ENCODE measurements at places on chromosomes 16 and 17.
A peak's percentile ranks its signal among the peaks of the same experiment; 100 is the strongest.

DNA sequence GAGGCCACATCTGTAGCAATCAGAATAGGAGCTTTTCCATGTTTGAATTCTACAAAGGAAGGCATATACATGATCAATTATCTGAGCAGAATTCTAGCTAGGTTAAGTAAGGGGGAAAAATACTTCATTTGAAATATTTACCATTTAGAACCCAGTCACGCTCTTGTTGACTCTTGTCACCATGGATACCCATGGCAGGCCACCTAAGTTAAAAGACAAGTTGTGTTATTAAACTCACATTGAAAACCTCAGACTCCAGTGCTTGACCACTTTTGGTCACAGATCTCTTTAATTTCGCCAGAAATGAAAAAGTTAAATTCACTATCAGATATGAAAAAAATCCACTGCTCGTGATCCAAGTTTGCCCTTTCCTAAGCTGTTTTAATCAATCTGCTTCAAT lies 4.1 kb downstream of the DDX5 start:
- no peak for DNase-seq

GRCh38 chr16:66408163-66409048 lies 18.7 kb upstream of the BEAN1 start:
- peak; percentile 48 for DNase-seq

GRCh38 chr17:76972046-76972641 lies 103.9 kb downstream of the MGAT5B start:
- no peak for DNase-seq

- DNase-seq, result no peak
These were observed 12.0 kb downstream of the TBC1D16 start for GRCh38 chr17:80023481-80024205.

GRCh38 chr17:31198026-31198425 lies 99.0 kb downstream of the OMG start:
- DNase-seq, result no peak

DNA sequence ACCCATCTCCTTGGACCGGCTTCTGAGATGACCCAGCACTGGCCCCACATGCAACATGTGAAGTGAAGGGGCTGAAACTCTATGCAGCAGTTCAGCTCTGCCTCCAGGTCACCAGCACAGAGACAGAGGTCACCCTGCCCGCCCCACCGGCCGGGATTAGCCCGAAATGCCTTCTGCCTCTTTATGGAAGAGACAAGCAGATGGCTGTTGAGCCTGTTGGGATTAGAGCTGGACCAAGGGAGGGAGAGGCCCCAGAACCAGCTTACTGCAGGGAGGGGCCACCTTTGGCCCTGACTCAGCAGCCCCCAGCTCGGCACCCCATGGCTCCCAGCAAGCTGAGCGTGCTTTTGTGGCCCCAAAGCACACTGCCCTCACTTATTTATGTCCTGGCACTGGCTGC lies 5.7 kb downstream of the AIPL1 start:
- no peak for DNase-seq

DNA sequence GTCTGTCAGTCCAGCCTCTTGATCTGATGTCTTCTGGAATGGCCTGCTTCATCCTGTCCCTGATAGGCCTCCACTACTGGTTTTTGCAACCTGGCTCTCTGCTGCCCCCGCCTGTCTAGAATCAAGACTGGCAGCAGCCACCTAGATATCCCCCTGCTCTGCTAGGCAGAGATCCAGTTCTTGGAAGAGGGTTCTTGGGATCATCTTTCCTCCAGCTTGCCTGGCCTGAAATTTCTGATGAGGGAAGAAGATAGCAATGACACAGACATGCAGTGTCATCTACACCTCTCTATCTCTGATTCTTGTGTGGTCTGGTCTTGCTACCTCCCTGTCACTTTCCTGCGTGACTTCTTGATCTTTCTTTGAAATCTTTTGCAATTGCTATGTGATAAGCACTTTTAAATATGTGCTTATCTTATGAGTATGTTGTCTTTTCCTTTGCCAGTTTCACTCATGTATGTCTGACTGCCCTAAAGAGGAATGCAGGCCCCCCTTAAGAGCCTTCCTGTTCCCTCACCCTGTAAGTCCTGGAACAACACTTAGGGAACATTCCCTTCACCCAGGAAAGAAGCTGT lies 20.3 kb upstream of the NFATC3 start:
- peak; percentile 74 for DNase-seq

DNA sequence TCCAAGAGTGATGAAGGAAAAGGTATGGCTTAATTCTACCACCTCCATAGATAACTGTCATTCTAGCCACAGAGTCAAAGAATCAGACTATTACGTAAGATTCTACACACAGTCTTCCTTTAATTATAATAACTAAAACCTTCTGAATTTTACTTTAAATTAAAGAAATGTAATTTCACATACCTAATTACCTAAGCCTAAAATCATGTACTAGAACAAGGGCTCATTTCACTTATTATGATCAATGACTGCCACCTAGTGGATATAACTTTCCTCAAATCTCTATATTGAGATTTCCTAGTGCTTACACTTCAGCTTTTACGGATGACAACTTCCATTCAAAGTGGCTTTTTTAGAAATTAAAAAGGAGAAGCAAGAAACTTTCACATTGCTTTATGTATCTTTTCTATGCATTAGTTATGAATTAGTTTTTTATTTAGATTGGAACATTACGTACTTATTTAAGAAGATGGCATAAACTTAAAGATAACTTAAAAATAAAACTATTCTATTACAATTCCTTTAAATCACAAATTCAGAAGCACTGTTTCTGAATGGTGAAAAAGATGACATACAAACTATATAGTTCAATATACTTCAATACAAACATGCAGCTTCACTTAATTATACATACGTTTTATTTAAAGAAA lies 18.2 kb upstream of the ABCA10 start:
- peak; percentile 61 for DNase-seq

DNA sequence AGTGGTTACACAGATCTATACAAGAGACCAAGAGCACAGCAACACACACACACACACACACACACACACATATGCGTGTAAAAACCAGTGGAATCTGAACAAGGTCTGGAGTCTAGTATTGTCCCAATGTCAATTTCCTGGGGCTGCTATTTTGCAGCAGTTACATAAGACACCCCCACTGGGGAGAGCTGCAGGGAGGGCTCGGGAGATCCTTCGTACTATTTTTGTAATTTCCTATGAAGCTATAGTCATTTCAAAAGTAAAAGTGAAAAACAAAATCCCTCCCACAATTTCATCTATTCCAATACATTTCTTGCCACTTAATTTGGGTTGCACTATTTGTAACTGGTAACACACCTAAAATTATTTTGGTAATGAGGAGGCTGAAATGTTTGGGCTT lies 68.5 kb downstream of the C16orf95 start:
- no peak for DNase-seq

GRCh38 chr16:4414187-4414917 lies 2.0 kb downstream of the CORO7 start:
- DNase-seq, result no peak

- no peak for DNase-seq
These were observed 80.9 kb downstream of the GOSR1 start for GRCh38 chr17:30557916-30558685.

DNA sequence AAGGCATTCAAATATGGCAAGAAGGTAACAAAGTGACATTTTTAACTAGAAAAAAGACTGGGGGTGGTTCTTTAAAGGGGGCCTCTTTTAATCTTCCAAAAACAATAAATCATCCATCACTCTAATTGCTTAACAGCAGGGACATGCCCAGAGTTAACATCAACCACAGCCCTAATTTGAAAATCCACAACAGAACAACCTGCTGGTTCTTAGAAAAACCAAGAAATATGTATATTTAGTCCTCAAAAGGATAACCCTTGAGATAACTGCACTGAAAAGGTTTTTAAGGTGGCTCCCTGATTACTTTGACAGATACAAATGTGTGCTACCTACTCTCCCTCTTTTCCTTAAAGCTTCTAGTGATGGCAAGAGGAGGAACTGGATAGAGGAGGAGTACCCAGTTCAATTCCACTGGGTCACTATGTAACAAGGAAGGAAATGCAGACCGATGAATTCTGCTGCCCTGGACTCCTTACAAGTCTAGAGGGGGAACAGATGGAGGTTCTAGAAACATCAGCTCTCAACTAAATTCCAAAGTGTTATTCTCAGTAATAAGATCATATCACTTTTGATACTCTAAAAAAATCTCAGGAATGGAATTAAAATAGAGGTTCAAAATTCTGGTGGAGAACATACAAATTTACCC lies 54.3 kb downstream of the N4BP1 start:
- no peak for DNase-seq

GRCh38 chr16:61834082-61834481 lies 202.2 kb downstream of the CDH8 start:
- no peak for DNase-seq

DNA sequence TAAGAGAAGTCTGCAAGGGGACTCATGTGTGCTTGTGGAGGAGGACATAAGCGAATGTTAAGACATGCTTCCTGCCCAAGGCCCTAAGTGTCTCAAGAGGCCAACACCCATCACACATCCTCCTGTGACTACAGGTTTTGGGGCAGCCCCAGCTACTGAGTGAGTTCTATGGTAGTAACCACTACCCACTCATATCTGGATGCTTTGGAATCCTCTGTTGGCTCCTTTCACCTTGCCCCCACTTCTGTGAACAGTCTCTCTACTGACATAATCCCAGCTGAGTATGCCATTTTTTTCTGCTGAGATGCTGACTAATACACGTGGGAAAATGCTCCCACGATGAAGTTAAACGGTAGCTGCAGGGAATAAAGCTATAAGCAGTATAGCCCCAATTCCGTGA lies 153.5 kb downstream of the VPS53 start:
- peak; percentile 43 for DNase-seq

GRCh38 chr16:425740-426114 lies 278 bp downstream of the RAB11FIP3 start:
- peak; percentile 58 for DNase-seq

DNA sequence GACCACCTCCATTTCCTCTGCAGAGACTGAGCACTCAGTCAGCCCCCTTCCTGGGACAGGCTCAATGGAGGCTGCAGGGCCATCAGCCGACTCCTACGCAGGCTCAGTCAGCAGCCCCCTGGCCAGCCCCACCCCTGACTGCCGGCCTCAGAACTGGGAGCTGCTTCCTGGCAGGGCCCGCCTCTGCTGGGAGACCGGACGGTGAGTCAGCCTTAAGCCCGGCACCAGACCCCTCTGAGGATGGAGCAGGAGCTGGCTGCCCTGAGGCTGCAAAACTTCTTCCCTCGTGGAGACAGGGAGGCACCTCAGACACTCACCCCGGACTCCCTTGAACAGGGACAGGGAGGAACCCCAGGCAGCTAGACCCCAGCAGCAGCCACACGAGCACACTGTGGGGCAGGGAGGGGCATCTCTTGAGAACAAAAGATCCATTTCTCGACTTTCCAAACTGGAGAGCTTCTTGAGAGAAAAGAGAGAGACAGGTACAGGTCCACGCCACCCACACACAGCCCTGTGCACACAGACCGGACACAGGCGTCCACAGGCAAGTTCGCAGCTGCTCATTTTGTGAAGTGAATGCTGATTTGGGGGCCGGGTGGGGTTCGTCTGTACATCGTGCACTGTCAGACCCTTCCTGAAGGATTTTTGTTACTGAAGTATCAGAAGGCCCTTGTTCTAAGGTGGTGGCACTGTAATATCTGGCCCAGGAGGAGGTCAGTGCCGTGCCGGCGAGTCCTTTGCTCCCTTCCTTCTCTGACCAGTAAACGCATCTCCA lies 1.3 kb upstream of the TUBB3 start:
- peak; percentile 96 for DNase-seq

DNA sequence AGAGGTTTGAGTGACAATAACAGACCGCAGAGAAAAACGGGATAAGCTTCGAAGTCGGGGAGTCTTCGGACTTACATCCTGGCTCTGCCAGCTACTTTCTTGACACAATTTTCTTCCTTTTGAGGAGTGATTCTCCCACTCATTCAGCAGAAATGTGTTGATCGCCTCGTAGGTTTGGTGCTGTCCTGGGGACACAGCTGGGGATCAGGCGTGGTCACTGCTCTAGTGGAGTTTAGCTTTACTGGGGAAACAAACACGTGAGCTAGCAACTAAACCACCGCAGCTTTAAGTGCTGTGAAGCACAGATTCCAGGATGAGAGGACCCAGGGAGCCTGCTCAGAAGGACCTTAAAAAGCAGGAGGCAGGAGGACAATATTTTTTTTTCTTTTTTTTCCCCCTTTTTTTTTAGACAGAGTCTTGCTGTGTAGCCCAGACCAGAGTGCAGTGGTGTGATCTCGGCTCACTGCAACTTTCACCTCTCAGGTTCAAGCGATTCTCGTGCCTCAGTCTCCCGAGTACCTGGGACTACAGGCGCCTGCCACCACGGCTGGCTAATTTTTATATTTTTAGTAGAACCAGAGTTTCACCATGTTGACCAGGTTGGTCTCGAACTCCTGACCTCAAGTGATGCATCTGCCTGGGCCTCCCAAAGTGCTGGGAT lies 858 bp downstream of the NUBP1 start:
- peak; percentile 48 for DNase-seq

GRCh38 chr16:65070831-65071432 lies 50.9 kb downstream of the CDH11 start:
- peak; percentile 87 for DNase-seq

GRCh38 chr17:39008633-39009032 lies 41.4 kb upstream of the FBXO47 start:
- DNase-seq, result no peak

- peak; percentile 98 for DNase-seq
These were observed 19.7 kb downstream of the TMEM235 start for GRCh38 chr17:78250891-78251772.

DNA sequence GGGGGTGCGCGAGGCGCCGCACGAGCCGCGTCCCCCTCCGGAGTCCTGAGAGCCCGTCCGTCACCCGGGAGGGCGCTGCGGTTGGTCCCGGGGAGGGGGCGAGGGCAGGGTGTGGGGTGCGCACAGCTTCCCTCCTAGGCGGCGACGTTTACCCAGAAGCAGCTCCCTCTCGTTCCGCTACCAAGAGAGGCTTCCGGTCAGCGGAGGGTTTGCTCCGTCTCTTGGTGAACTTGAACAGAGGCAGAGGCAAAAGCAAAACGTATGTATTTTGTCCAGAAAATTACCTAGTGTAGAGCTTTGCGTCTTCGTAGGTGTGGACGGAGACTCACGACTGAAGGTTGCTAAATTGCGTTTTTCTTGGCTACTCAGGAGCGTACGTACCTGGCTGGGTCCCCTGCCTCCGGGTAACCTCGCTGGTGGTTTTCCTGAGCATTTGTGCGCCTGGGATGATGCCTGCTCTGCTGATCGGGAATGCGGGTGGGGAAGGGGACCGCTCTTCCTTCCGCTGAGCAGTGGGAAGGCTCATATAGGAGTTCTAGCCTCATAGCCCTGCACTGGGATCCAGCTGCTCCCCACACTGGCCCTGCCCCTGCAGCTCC lies 833 bp downstream of the WSCD1 start:
- DNase-seq, result peak; percentile 24

DNA sequence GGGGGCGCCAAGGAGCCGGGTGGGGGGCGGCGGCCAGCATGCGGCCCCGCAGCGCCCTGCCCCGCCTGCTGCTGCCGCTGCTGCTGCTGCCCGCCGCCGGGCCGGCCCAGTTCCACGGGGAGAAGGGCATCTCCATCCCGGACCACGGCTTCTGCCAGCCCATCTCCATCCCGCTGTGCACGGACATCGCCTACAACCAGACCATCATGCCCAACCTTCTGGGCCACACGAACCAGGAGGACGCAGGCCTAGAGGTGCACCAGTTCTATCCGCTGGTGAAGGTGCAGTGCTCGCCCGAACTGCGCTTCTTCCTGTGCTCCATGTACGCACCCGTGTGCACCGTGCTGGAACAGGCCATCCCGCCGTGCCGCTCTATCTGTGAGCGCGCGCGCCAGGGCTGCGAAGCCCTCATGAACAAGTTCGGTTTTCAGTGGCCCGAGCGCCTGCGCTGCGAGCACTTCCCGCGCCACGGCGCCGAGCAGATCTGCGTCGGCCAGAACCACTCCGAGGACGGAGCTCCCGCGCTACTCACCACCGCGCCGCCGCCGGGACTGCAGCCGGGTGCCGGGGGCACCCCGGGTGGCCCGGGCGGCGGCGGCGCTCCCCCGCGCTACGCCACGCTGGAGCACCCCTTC lies 484 bp downstream of the FZD2 start:
- peak; percentile 51 for DNase-seq

Data from GM03348 (cell line).